ENCODE measurements at places on chromosomes 5 and 9. TPM values are rescaled to one million over a fixed set of nuclear protein-coding genes. Genes with fewer than 3 reads are reported as not detected.

The PHYKPL gene
- 94.8 TPM for total RNA-seq

The PRLR gene
- total RNA-seq = 2.6 TPM

DNA sequence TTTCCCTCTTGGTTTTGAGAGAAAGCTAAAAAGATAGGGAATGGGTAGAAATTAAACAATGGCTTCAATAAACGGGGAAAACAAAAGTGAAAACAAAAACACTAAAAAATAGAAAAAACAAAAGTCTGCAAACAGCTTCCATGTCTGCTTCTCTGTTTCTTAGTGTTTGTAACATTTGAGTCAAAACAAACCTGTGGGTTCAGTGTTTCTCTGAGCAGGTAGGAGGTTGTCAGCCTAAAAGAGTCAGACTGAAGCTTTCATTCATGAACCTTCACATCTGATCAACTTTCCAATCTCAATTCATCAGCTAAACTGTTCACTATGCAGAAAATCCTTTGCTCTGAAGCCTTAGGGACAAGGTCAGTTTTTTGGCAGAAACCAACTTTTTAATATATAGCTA is 102.5 kb upstream of the ADAMTS16 start:
- no peak overlapping the region for H3K27ac ChIP-seq
- H3K4me3 ChIP-seq = no peak overlapping the region
- no peaks in the 10 kb centered on the region for H3K27me3 ChIP-seq
- no peaks in the 10 kb centered on the region for H3K36me3 ChIP-seq

DNA sequence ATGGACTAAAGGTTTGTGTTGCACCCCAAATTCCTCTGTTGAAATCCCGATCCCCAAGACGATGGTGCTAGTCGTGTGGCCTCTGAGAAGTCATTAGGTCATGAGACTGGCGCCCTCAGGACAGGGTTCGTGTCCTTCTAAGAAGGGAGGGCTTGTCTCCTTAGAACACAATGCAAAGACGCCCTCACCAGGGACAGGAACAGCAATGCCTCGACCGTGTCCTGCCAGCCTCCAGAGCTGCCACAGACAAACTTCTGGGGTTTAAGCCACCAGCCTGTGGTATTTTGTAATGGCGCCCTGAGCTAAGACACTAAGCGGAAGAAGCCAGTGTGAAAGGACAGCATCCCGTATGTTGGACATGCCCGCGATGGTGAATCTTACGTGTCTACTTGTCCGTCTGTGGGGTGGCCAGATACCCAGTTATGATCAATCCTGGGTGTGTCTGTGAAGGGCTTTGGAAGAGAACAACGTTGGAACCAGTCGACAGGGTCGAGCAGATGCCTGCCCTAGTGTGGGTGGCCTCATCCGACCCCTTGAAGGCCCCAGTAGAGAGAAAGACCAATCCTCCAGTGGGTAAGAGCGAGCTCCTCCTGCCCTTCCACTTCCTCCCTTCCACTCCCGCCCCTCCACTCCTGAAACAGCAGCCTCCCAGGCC is 279.2 kb upstream of the IRX2 start:
- no peaks in the 10 kb centered on the region for H3K36me3 ChIP-seq
- H3K27ac ChIP-seq = no peak overlapping the region
- H3K27me3 ChIP-seq = no peaks in the 10 kb centered on the region
- no peak for DNase-seq
- H3K4me3 ChIP-seq = no peak overlapping the region
